ENCODE measurements at places on chromosomes 13 and 19.
A peak's percentile ranks its signal among the peaks of the same experiment; 100 is the strongest.

GRCh38 chr19:41136636-41137455 lies 22.6 kb downstream of the CYP2F1 start:
- peak overlapping the region; percentile 51 for H3K4me3 ChIP-seq
- no peaks in the 10 kb centered on the region for H3K27me3 ChIP-seq
- no peaks in the 10 kb centered on the region for H3K4me1 ChIP-seq
- no peaks in the 10 kb centered on the region for H3K36me3 ChIP-seq
- peak overlapping the region; percentile 82 for H3K27ac ChIP-seq

GRCh38 chr13:35475212-35475959 lies 1.1 kb downstream of the MAB21L1 start:
- peak overlapping the region; percentile 41 for H3K27ac ChIP-seq
- peak overlapping the region; percentile 26 for H3K4me3 ChIP-seq
- no peaks in the 10 kb centered on the region for H3K36me3 ChIP-seq
- no peak for DNase-seq
- peaks cover 4% of the 10 kb centered on the region for H3K4me1 ChIP-seq

DNA sequence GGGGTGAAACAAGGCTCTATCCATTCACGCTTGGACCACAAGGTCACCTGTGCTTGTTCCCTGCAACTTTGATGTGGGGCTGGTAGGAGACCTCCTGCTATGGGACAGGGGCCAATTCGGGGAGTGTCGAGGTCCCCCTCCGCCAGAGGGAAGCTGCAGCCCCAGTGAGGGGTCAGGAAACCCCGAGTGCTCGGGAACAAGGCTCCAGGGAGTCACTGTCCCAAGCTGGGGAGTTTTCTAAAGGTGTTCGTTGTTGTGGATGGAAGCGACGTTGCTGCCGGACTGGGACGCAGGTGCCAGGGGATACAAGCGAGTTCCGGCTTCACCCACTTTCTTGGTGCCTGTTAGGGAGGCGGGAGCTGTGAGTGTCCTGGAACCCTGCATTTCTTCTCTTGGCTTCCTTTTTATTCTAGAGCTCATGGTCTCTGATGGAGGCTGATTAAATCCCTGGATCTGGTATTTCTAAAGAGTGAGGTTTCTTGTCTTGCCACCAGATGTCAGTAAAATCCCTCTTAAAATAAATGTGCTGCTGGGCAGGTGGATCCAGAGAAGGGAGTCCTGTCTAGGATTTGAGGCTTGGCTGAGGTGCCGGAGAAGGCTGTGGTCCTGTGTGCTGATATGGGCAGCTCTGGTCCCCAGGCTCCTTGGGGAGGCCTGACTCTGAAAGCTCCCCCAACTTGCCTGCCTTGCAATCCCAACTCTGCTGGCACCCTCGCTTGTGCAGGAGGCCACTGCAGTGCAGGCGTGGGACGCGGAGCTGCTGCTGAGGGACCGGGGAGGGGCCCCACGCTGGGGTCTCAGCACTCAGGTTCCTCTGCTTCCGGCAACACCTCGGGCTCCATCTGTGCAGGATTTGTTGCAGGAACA lies 153.9 kb downstream of the TEX29 start:
- no peak for DNase-seq
- H3K36me3 ChIP-seq = no peaks in the 10 kb centered on the region
- H3K4me1 ChIP-seq = peaks cover 4% of the 10 kb centered on the region
- no peak overlapping the region for H3K27ac ChIP-seq

- H3K4me1 ChIP-seq = no peaks in the 10 kb centered on the region
- H3K4me3 ChIP-seq = no peak overlapping the region
- no peak overlapping the region for H3K27ac ChIP-seq
- no peaks in the 10 kb centered on the region for H3K36me3 ChIP-seq
- DNase-seq = no peak
- H3K27me3 ChIP-seq = no peaks in the 10 kb centered on the region
Measured at GRCh38 chr13:70253834-70254233, 145.6 kb upstream of the KLHL1 start.

DNA sequence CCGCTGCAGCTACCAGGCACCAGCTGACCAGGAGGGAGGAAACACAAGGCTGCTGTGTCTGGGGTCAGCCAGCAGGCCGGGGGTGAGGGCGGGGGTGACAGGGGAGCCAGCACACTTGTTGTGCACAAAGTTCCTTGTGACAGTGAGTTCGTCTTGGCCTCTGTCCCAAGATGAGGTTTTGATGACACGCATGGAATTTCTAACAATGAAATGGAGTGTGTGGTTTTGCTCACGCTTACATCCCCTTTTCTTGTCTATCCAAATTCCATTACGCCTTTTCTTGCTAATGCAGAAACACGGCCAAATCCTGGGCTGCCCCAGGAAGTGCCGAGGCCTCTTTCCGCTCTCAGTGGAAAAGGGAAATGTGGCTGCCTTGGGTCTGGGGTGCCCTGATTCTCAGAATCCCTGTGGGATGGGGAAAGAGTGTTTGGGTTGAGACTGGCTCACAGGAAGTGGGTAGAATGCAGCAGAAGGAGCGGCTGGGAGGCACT lies 73.8 kb downstream of the GADD45B start:
- H3K27ac ChIP-seq = peak overlapping the region; percentile 88
- DNase-seq = no peak
- H3K4me3 ChIP-seq = no peak overlapping the region
- peaks cover 31% of the 10 kb centered on the region for H3K4me1 ChIP-seq
- no peaks in the 10 kb centered on the region for H3K27me3 ChIP-seq

- no peak overlapping the region for H3K27ac ChIP-seq
- no peaks in the 10 kb centered on the region for H3K27me3 ChIP-seq
- peaks cover 53% of the 10 kb centered on the region for H3K36me3 ChIP-seq
- DNase-seq = no peak
- no peaks in the 10 kb centered on the region for H3K4me1 ChIP-seq
- no peak overlapping the region for H3K4me3 ChIP-seq
Measured at GRCh38 chr13:20972731-20973130, 70.2 kb upstream of the XPO4 start.

- no peak overlapping the region for H3K4me3 ChIP-seq
- H3K27me3 ChIP-seq = no peaks in the 10 kb centered on the region
- no peak for DNase-seq
- H3K36me3 ChIP-seq = no peaks in the 10 kb centered on the region
Measured at GRCh38 chr13:78404846-78405360, 198.4 kb downstream of the POU4F1 start.

DNA sequence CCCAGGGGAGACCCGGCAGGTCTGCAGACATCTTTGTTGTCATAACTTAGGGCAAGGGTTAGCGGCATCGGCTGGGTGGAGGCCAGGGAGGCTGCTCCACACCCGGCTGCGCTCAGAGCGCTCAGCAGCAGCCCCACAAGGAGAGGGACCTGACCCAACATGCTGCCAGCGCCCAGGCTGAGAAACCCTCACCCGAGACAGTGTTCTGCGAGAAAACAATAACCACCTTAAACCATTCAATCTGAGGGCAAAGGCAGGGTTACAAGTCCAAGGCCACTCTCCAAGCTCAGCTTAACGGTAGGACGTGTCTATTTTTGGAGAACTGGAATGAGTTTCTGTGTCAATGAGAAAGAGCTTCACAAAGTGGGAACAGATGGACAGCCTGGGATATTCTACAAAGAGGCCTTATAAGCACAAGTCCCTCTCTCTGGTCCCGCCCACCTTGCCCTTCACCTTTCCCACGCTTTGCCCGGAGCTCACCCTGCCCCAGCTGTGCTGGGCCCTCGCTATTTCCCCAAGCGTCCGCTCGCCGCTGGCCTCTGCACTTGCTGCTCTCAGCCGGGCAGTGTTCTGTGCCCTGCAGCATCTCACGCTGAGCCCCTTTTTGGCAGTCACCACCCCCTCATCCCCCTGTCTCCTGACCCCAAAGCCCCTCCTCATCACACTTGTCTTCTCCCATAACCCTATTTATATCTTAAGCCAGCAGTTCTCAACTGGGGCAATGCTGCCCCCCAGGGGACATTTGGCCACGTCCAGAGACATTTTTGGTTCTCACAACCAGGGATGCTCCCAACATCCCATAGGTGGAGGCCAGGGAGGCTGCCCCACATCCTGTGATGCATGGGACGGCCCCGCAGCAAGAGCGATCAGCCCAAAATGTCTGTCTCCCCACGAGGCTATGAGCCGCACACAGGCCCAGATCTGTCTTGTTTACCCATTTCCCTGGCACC lies 17.6 kb downstream of the PPP1R12C start:
- H3K4me1 ChIP-seq = no peaks in the 10 kb centered on the region
- no peak for DNase-seq
- H3K36me3 ChIP-seq = peaks cover 10% of the 10 kb centered on the region

- H3K27ac ChIP-seq = peak overlapping the region; percentile 81
- H3K4me3 ChIP-seq = peak overlapping the region; percentile 93
Measured at GRCh38 chr19:20660473-20661140, 764 bp downstream of the ZNF626 start.

DNA sequence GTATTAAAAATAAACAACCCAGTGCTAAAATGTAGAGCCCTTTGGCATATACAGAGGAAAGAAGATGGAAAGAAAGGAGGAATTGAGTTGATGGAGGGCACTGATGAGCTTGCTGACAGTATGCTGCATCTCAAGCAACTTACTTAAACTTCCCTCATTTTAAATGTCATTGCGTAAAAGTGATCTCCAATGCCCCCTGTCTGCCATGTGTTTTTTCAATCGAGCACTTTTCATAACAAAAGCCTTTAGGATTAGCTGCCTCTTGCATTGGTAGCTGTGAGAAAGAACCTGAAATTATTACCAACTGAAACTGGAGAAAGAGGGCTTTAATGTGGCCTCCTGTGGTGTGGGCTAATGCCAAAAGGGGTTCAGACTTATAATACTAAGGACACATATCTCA lies 541.6 kb downstream of the SUCLA2 start:
- no peak overlapping the region for H3K4me3 ChIP-seq
- no peak for DNase-seq
- no peak overlapping the region for H3K27ac ChIP-seq
- H3K27me3 ChIP-seq = no peaks in the 10 kb centered on the region
- peaks cover 4% of the 10 kb centered on the region for H3K4me1 ChIP-seq

GRCh38 chr19:53874606-53874990 lies 6.9 kb downstream of the MYADM start:
- H3K4me1 ChIP-seq = peaks cover 70% of the 10 kb centered on the region
- H3K27ac ChIP-seq = no peak overlapping the region
- no peaks in the 10 kb centered on the region for H3K27me3 ChIP-seq
- H3K4me3 ChIP-seq = no peak overlapping the region

- H3K36me3 ChIP-seq = no peaks in the 10 kb centered on the region
- DNase-seq = no peak
- no peak overlapping the region for H3K27ac ChIP-seq
- peaks cover 51% of the 10 kb centered on the region for H3K4me1 ChIP-seq
- H3K27me3 ChIP-seq = no peaks in the 10 kb centered on the region
Measured at GRCh38 chr13:75467040-75467728, 14.8 kb downstream of the TBC1D4 start.

DNA sequence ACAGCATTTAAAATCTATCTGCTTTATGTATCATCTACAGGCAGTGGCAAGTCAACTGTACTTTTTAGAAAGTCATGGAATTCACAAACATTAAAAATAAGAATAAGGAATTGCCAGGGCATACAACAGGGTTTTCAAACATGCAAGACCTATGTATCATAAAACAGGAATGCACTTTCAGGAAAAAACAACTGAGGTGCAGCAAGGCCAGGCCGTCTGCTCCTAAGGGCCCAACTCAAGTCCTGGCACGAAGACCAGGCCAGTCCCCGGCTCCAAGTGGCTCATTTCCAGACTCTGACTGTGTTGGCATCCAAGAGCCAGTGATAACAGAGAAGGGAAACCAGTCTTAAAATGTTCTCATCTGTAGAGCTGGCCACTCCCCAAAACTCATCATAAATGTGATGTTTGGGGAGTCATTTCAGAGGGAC lies 7.1 kb downstream of the RFX2 start:
- peak overlapping the region; percentile 87 for H3K27ac ChIP-seq
- no peaks in the 10 kb centered on the region for H3K36me3 ChIP-seq
- H3K27me3 ChIP-seq = no peaks in the 10 kb centered on the region
